Thoracic aorta endothelial cell (primary cell): ENCODE measurements at places on chromosomes 7 and 10. TPM values are rescaled to one million over a fixed set of nuclear protein-coding genes. Genes with fewer than 3 reads are reported as not detected.

The WDFY4 gene
- 4.9 and 5.5 TPM in 2 replicates for total RNA-seq

The RBP4 gene
- not detected in 2 replicates for total RNA-seq

The FGL2 gene
- total RNA-seq, result 0.13 and 0.22 TPM in 2 replicates

The PTN gene
- total RNA-seq, result 0.07 and 0.27 TPM in 2 replicates

The C10orf62 gene
- total RNA-seq, result 0.29 TPM in 1 of 2 replicates, not detected in the other

The RBP3 gene
- total RNA-seq, result not detected in 2 replicates

The CNPY1 gene
- total RNA-seq, result not detected in 2 replicates

The ZNF488 gene
- total RNA-seq, result 0.07 TPM in 1 of 2 replicates, not detected in the other

The PHYHIPL gene
- 0.07 TPM in 1 of 2 replicates, not detected in the other for total RNA-seq

The PIK3AP1 gene
- total RNA-seq, result 0.40 and 0.65 TPM in 2 replicates

The EBLN1 gene
- total RNA-seq, result not detected in 2 replicates

The CSGALNACT2 gene
- total RNA-seq, result 22.8 and 28.1 TPM in 2 replicates

The TMEM184A gene
- not detected in 2 replicates for total RNA-seq

The IL2RA gene
- not detected in 2 replicates for total RNA-seq

The DRGX gene
- total RNA-seq, result not detected in 2 replicates

The GLI3 gene
- 4.9 and 7.7 TPM in 2 replicates for total RNA-seq

The OR13A1 gene
- total RNA-seq, result not detected in 2 replicates

The SFTPA1 gene
- not detected in 2 replicates for total RNA-seq

The LIPM gene
- not detected in 2 replicates for total RNA-seq

The CFAP58 gene
- total RNA-seq, result 0.40 and 0.65 TPM in 2 replicates

The ZNF727 gene
- 0.07 TPM in 1 of 2 replicates, not detected in the other for total RNA-seq

The CDC14C gene
- total RNA-seq, result not detected in 2 replicates

The OPALIN gene
- not detected in 2 replicates for total RNA-seq

The MKI67 gene
- 63.0 and 98.2 TPM in 2 replicates for total RNA-seq

The PPP1R3A gene
- total RNA-seq, result not detected in 2 replicates

The TEX36 gene
- total RNA-seq, result not detected in 2 replicates

The KLHL7 gene
- 48.2 and 58.0 TPM in 2 replicates for total RNA-seq

The DDC gene
- not detected in 2 replicates for total RNA-seq

The RELN gene
- total RNA-seq, result 2.1 and 5.2 TPM in 2 replicates

The TOMM7 gene
- total RNA-seq, result 94.3 and 153 TPM in 2 replicates

The CASD1 gene
- total RNA-seq, result 18.0 and 19.0 TPM in 2 replicates

The FAM25C gene
- not detected in 2 replicates for total RNA-seq

The OR9A2 gene
- 0.27 TPM in 1 of 2 replicates, not detected in the other for total RNA-seq

The GIMAP8 gene
- 75.1 and 75.3 TPM in 2 replicates for total RNA-seq

The FBXL15 gene
- 5.2 and 6.0 TPM in 2 replicates for total RNA-seq

The SKIDA1 gene
- 0.66 and 0.72 TPM in 2 replicates for total RNA-seq

The TRIM73 gene
- 0.43 and 0.66 TPM in 2 replicates for total RNA-seq

The SPDYE2 gene
- total RNA-seq, result not detected in 2 replicates

The AKR1C8 gene
- not detected in 2 replicates for total RNA-seq

The ITIH2 gene
- not detected in 2 replicates for total RNA-seq

The MRLN gene
- total RNA-seq, result not detected in 2 replicates

The HOXA9 gene
- 0.40 and 27.9 TPM in 2 replicates for total RNA-seq

The GJD4 gene
- not detected in 2 replicates for total RNA-seq

The DPP6 gene
- not detected in 2 replicates for total RNA-seq

The TMEM254 gene
- total RNA-seq, result 7.7 and 8.0 TPM in 2 replicates

The RSPH10B2 gene
- total RNA-seq, result not detected in 2 replicates
